CD4-positive, alpha-beta T cell (primary cell): ENCODE measurements at places on chromosomes 3 and 15. TPM values are rescaled to one million over a fixed set of nuclear protein-coding genes. Genes with fewer than 3 reads are reported as not detected.

- H3K4me1 ChIP-seq, result peaks cover 15% of the 10 kb centered on the region
- H3K4me3 ChIP-seq, result no peak overlapping the region
- no peaks in the 10 kb centered on the region for H3K27me3 ChIP-seq
- no peaks in the 10 kb centered on the region for H3K36me3 ChIP-seq
- no peak for DNase-seq
Observed at GRCh38 chr15:68328443-68328842, 50.9 kb downstream of the FEM1B start.

GRCh38 chr3:106108925-106109324 lies 240.1 kb upstream of the CBLB start:
- no peak overlapping the region for H3K4me3 ChIP-seq
- H3K27me3 ChIP-seq, result no peaks in the 10 kb centered on the region
- no peak for DNase-seq
- H3K36me3 ChIP-seq, result no peaks in the 10 kb centered on the region
- peaks cover 3% of the 10 kb centered on the region for H3K4me1 ChIP-seq

DNA sequence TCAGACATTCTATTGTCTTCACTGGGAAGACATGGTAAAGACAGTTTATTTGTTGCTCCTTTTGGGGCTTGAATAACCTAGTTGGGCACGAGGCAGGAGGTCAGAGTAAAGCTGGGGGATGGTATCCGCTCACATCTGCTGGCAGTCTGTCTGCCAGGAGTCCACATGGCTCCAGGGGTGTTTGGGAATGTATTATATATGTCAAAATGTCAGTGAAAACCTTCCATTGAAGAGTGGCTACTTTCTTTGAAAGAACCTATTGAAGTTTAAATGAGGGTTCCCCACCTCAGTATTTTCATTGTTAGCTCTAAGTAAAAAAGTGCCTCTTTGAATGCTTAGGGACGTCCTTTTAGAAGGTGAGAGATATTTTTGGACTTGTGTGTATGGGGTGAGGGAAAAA lies 68.4 kb downstream of the CLDN11 start:
- H3K27me3 ChIP-seq, result no peaks in the 10 kb centered on the region
- no peak overlapping the region for H3K4me3 ChIP-seq
- no peak for DNase-seq
- H3K36me3 ChIP-seq, result no peaks in the 10 kb centered on the region
- H3K4me1 ChIP-seq, result no peaks in the 10 kb centered on the region
- no peak overlapping the region for H3K27ac ChIP-seq

DNA sequence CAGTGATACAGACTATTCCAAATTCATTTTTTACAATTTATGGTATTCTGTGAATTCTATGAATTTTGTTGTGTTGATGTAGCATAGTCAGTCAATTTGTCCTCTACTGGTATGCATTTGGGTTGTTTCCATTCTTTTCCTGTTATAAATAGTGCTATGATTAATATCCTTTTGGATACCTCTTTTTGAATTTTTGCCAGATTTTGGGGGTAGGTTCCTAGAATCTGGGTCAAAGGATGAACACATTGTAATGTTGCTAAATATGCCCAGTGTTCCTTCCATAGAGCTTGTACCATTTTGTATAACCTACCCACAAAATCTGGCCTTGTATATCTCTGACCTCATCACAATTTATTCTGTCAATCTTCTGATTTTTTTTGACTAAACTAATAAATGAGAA lies 44.4 kb upstream of the C3orf38 start:
- no peak overlapping the region for H3K4me3 ChIP-seq
- H3K27ac ChIP-seq, result no peak overlapping the region
- no peaks in the 10 kb centered on the region for H3K4me1 ChIP-seq
- H3K36me3 ChIP-seq, result no peaks in the 10 kb centered on the region

GRCh38 chr3:108191394-108191793 lies 30.8 kb downstream of the IFT57 start:
- peaks cover 28% of the 10 kb centered on the region for H3K36me3 ChIP-seq
- H3K27me3 ChIP-seq, result no peaks in the 10 kb centered on the region
- no peaks in the 10 kb centered on the region for H3K4me1 ChIP-seq
- DNase-seq, result no peak
- H3K4me3 ChIP-seq, result no peak overlapping the region
- no peak overlapping the region for H3K27ac ChIP-seq

DNA sequence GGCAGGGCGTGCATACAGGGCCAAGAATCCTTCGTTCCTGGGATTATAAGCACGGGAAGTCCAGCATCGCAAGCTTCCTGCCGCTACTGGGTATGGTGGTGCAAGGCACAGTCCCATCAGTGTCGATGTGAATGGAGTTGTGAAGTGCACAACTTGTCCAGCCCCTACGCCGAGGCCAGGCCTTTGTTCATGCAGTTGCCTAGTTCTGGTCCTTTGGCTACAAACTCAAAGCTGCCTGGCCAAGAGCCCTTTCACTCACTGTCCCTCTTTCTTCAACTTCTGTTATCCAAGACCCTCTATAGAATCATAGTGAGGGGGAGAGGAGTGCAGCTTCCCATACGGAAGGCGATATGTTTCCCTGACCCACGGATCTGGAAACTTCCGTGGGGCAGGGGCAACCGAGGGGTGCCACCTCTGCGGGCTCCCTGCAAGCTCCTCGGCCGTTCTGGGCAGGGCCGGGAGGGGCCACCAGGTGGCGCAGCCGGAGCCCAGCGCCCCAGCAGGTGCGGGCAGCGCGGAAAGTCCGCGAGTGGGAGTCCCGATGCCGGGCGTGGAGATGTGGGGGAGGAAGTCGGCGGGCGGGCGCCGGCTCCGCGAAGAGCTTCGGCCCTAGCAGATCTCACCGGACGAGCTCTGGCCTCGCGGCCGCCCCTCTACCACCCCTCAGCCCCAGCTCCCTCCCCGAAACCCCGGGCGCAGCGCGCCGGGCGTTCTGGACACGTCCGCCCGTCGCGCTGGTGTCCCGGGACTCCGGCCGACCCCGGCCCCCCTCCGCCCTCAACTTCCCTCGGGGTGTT lies 693 bp downstream of the RASGRP1 start:
- peaks cover 24% of the 10 kb centered on the region for H3K36me3 ChIP-seq
- H3K4me3 ChIP-seq, result peak overlapping the region; percentile 95
- peaks cover 54% of the 10 kb centered on the region for H3K4me1 ChIP-seq

GRCh38 chr15:68807249-68807648 lies 13.4 kb downstream of the ANP32A start:
- peaks cover 41% of the 10 kb centered on the region for H3K36me3 ChIP-seq
- H3K27ac ChIP-seq, result no peak overlapping the region
- no peak for DNase-seq
- H3K4me1 ChIP-seq, result peaks cover 77% of the 10 kb centered on the region
- H3K27me3 ChIP-seq, result no peaks in the 10 kb centered on the region

- H3K4me1 ChIP-seq, result no peaks in the 10 kb centered on the region
- no peak overlapping the region for H3K27ac ChIP-seq
- H3K27me3 ChIP-seq, result no peaks in the 10 kb centered on the region
- no peaks in the 10 kb centered on the region for H3K36me3 ChIP-seq
Observed at GRCh38 chr15:95174301-95175259, 943.2 kb downstream of the MCTP2 start.

DNA sequence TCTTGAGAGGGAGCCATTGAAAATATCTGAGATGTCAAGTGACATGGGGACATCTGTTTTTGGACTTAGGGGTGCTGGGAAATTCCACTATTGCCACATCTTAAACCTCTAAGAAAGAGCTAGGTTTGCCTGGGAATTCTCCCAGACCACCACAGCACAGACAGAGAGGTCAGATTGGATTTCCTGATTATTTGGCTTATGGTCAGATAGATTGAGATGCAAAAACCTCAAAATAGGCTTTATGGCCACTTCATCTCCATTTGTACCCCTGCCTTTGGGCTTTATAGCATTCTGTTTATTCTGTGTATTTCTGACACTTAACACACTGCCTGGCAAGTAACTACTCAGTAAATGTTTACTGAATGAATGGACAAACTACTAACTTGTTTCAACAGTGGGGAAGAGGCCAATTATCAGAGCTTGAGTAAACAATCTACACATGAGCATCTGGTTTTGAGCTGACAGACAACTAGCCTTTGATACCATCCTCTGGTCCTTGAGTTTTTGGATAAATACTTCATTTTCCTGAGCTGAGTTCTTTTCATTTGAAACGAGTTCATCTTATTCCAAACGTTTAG lies 81.8 kb downstream of the TP63 start:
- H3K4me1 ChIP-seq, result peaks cover 4% of the 10 kb centered on the region
- H3K27me3 ChIP-seq, result no peaks in the 10 kb centered on the region
- H3K27ac ChIP-seq, result no peak overlapping the region
- H3K4me3 ChIP-seq, result no peak overlapping the region
- no peak for DNase-seq

GRCh38 chr3:161567577-161568361 lies 71.2 kb downstream of the OTOL1 start:
- H3K4me3 ChIP-seq, result no peak overlapping the region
- H3K36me3 ChIP-seq, result no peaks in the 10 kb centered on the region

GRCh38 chr3:147672035-147672434 lies 262.9 kb downstream of the ZIC1 start:
- H3K4me1 ChIP-seq, result no peaks in the 10 kb centered on the region
- no peak overlapping the region for H3K4me3 ChIP-seq
- no peak overlapping the region for H3K27ac ChIP-seq
- no peaks in the 10 kb centered on the region for H3K36me3 ChIP-seq
- no peaks in the 10 kb centered on the region for H3K27me3 ChIP-seq

GRCh38 chr3:8986741-8987140 lies 23.5 kb upstream of the RAD18 start:
- H3K4me3 ChIP-seq, result no peak overlapping the region
- H3K36me3 ChIP-seq, result no peaks in the 10 kb centered on the region
- no peak for DNase-seq
- H3K4me1 ChIP-seq, result peaks cover 4% of the 10 kb centered on the region

- no peak for DNase-seq
- H3K27ac ChIP-seq, result no peak overlapping the region
- no peaks in the 10 kb centered on the region for H3K4me1 ChIP-seq
- no peaks in the 10 kb centered on the region for H3K27me3 ChIP-seq
- no peak overlapping the region for H3K4me3 ChIP-seq
- no peaks in the 10 kb centered on the region for H3K36me3 ChIP-seq
Observed at GRCh38 chr3:187183210-187183862, 13.9 kb upstream of the RTP1 start.

DNA sequence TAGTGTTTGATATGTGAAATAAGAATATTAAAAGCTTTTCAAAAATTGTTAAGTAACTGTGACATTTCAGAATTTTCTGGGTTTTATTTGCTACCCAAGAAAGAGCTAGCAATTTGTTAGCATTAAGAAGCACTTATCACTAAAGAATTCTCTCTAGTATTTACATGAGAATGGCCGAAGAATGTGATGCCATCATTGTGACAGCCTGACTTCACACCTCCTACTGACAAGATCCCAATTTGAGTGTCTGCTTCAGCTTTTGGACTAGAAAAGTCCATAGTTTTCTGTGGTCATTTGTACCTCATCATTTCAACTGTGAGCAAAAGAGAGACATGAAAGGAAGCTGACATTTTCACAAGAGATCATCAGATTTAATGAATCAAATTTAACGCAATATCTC lies 548.1 kb upstream of the AGTR1 start:
- no peak overlapping the region for H3K27ac ChIP-seq
- H3K27me3 ChIP-seq, result no peaks in the 10 kb centered on the region
- no peaks in the 10 kb centered on the region for H3K4me1 ChIP-seq
- H3K36me3 ChIP-seq, result no peaks in the 10 kb centered on the region
- H3K4me3 ChIP-seq, result no peak overlapping the region

DNA sequence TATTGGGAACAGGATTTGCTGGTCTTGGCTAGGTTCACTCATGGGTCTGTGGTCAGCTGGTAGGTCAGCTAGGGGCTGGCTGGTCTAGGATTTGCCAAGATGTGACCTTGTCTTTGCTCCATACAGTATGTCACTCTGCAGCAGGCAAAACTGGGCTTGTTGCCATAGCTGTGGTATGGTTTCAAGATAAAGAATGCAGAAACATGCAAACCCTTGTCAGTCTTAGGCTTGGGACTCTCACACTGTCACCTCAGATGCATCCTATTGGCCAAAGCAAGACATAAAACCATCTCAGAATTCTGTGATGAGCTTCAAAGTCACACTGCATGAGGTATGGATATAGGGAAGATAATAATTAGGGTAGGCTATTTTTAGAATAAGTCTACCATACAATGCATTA lies 66.6 kb upstream of the TBC1D5 start:
- H3K27me3 ChIP-seq, result peaks cover 4% of the 10 kb centered on the region
- DNase-seq, result no peak
- H3K4me1 ChIP-seq, result peaks cover 4% of the 10 kb centered on the region
- no peaks in the 10 kb centered on the region for H3K36me3 ChIP-seq
- no peak overlapping the region for H3K27ac ChIP-seq

GRCh38 chr15:52146776-52147175 lies 34.2 kb upstream of the BCL2L10 start:
- H3K27ac ChIP-seq, result no peak overlapping the region
- H3K27me3 ChIP-seq, result no peaks in the 10 kb centered on the region
- no peaks in the 10 kb centered on the region for H3K4me1 ChIP-seq
- no peak overlapping the region for H3K4me3 ChIP-seq
- H3K36me3 ChIP-seq, result peaks cover 70% of the 10 kb centered on the region

DNA sequence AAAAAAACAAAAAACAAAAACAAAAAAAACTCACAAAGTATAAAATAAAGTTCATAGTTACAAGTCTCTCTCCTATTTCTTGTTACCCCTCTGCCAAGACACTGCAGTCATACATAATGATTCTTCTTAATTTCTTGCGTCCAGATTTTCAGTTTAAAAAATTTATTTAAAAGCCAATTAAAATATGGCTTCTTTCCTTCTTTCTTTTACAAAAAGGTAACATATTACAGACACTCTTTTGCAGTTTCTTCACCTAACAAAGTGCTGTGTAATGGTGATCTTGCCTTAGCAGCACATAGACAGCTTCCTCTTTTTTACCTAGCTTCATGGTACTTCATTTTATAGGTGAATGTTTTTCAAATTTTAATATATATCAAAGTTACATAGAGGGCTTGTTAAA lies 136.1 kb upstream of the SGO1 start:
- H3K4me3 ChIP-seq, result no peak overlapping the region
- H3K27ac ChIP-seq, result no peak overlapping the region
- DNase-seq, result no peak
- H3K27me3 ChIP-seq, result no peaks in the 10 kb centered on the region
- no peaks in the 10 kb centered on the region for H3K4me1 ChIP-seq
- no peaks in the 10 kb centered on the region for H3K36me3 ChIP-seq

- H3K4me1 ChIP-seq, result no peaks in the 10 kb centered on the region
- no peak for DNase-seq
- H3K27ac ChIP-seq, result no peak overlapping the region
- peaks cover 5% of the 10 kb centered on the region for H3K27me3 ChIP-seq
- no peak overlapping the region for H3K4me3 ChIP-seq
Observed at GRCh38 chr3:160106905-160107861, 118.0 kb upstream of the C3orf80 start.

- H3K36me3 ChIP-seq, result no peaks in the 10 kb centered on the region
- DNase-seq, result no peak
- no peak overlapping the region for H3K27ac ChIP-seq
- peaks cover 15% of the 10 kb centered on the region for H3K4me1 ChIP-seq
- no peak overlapping the region for H3K4me3 ChIP-seq
Observed at GRCh38 chr3:13285007-13285567, 135.0 kb downstream of the NUP210 start.

IL20RB gene
- 2.2 TPM for total RNA-seq

RFC4 gene
- 12.6 TPM for total RNA-seq

CYP8B1 gene
- total RNA-seq, result not detected

CD200R1 gene
- total RNA-seq, result 4.7 TPM

ANKUB1 gene
- not detected for total RNA-seq

SCAANT1 gene
- 2.1 TPM for total RNA-seq

MORC1 gene
- total RNA-seq, result not detected

BMF gene
- total RNA-seq, result 13.5 TPM

ARL6 gene
- 2.1 TPM for total RNA-seq

KCTD6 gene
- total RNA-seq, result 5.0 TPM

KLF13 gene
- total RNA-seq, result 308 TPM
